ENCODE measurements at places on chromosomes 7 and 10. TPM values are rescaled to one million over a fixed set of nuclear protein-coding genes. Genes with fewer than 3 reads are reported as not detected.
A peak's percentile ranks its signal among the peaks of the same experiment; 100 is the strongest.

GRCh38 chr10:124433461-124433860, 14.7 kb upstream of the OAT start:
- DNase-seq: no peak

The FAM237B gene
- total RNA-seq: not detected

- DNase-seq: no peak
These were observed 11.7 kb upstream of the ZNF239 start for GRCh38 chr10:43585981-43586729.

DNA sequence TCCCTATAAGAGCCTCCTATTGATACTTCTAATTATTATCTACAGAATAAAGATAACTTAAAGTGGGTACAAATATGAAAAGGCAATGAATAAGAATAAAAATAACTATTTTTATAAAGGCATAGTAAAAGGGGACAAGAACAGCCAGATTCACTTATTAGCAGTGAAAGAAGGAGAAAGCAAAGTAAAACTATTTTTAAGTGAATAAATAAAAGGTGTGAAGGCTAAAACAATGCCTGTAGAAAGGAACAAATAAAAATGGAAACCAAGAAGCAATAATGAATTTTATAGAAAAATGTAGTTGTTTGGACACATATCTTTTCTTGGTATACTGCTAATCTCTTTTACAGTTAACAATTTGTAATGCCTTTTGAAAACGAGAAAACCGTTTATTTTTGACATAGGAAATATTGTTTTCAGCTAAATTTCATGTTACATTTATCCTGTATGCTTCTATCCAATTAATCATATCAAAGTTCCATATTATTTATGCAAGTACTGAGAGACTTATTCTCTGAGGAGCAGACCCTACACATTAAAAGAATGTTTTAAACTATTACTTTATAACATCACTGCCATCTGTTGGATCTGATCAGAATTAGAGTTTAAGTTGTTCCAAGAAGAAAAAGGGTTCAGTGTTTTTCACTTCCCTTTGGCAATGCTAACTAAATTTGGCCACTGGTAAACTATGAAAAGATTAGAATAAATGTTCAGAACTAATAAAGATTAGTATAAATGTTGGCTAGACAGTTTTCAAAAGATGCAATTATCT, 59.1 kb downstream of the ARMC3 start:
- peak; percentile 11 for DNase-seq

The RSPH10B2 gene
- 0.68 TPM for total RNA-seq

Data from naive thymus-derived CD8-positive, alpha-beta T cell (primary cell).